ENCODE measurements at places on chromosomes 12 and 14.

- no peak for DNase-seq
These were observed 100.6 kb downstream of the TNFAIP2 start for GRCh38 chr14:103223818-103224352.

- no peak for DNase-seq
These were observed 753.3 kb downstream of the SLC6A15 start for GRCh38 chr12:84159260-84159659.

DNA sequence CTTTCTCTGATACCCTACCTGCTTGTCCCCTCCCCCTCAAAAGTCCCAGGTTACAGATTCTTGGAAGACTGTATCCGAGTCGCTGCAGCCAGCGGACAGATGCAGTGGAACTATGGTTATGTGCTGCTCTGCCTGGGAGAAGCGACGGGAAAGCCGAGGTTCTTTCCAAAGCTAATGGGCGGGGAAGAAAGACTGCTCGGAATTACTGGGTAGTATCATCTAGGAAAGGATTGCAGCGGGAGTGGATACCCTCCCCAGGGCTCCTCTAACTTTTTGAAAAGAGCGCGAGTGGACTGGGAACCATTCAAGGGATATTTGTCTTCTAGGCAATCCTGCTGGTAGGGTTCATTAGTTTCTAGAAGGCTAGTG, 1.4 kb downstream of the PTHLH start:
- DNase-seq: no peak

DNA sequence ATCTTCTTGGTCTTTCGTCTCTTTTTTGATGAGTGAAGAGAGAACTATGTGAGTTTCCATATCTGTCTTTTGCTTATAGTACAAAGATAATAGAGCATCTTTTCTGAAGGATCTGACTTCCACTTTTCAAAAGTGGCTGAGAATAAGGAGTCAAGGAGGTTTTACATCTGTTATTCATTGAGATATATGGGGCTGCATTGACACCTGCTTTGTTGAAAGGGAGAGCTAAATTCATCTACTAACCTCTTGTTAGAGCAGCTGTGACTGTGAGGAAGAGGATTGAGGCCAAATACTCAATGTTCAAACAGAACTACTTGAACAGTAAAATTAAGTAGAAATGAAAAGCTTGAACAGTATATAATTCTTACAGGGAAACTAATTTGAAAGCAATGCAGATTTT, 130.2 kb upstream of the ATP2B1 start:
- DNase-seq: no peak

GRCh38 chr12:49873361-49873934, 30.3 kb downstream of the FAIM2 start:
- no peak for DNase-seq

DNA sequence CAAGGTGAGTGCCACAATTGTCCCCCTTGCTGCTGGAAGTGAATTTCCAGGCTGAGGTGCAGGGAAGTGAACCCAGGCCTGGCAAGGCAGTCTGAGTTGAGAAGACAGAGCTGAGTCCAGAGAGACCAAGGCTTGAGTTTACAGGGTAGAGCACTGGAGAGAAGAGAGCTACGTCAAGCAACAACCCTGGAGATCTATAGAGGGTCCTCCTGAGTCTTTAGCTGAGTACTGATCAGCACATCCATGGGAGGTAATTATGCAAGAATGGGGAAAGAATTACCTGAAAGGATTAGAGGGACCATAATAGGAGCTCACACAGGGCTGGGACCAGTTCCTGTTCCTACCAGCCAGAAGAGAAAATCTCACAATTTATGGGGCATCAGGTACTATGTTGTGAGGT, 190.7 kb downstream of the NEDD1 start:
- DNase-seq: no peak

DNA sequence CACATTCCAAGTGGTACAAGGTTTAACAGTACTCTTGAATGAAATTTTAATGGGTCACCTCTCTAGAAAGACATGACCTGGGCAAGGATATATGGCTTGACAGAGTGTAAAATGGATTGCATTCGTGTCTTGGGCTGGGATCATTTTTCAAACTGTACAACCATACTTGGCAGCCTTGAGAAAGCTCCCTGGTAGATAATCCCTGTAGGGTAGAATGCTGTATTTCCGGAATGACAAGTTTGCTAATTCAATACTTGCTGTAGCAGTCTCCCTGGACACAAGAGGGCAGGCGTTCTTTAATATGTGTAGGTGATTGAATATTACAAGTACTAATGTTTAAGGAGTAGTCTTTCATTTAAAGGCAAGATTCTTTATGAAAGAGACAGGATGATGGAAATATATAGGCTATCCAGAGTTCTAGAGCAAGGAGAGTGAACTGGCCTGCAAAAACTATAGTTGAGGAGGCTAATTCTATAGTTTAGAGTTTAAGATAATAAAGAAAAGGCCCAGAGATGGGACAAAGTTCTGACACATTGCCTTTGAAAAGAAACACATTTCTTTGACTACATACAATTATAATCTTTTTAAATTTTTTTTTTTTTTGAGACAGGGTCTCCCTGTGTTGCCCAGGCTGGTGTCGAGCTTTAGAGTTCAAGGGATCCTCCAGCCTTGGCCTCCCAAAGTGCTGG, 53.4 kb downstream of the PLBD1 start:
- DNase-seq: no peak

- no peak for DNase-seq
These were observed 2.5 kb downstream of the RASSF8 start for GRCh38 chr12:25960961-25961360.

- DNase-seq: no peak
These were observed 123.5 kb upstream of the FBXO33 start for GRCh38 chr14:39555749-39556148.

DNA sequence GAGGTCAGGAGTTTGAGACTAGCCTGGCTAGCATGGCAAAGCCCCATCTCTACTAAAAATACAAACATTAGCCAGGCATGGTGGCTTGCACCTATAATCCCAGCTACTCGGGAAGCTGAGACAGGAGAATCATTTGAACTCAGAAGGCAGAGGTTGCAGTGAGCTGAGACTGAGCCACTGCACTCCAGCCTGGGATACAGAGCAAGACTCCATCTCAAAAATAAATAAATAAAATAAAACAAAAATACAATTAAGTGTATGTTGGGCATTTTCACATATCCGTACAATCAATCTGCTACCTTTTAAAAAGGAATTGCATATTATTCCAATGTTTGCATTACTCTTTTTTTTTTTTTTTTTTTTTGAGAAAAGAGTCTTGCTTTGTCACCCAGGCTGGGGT, 47.7 kb upstream of the HECTD1 start:
- no peak for DNase-seq

Measured in stimulated activated CD4-positive, alpha-beta T cell treated with anti-CD3 and anti-CD28 coated beads, TNF-alpha, amount 100 ng/mL, for 1 hour (primary cell).